ENCODE measurements at places on chromosomes 6 and 20.

GRCh38 chr6:158661156-158661685 is 11.4 kb downstream of the SYTL3 start:
- no peak for DNase-seq

DNA sequence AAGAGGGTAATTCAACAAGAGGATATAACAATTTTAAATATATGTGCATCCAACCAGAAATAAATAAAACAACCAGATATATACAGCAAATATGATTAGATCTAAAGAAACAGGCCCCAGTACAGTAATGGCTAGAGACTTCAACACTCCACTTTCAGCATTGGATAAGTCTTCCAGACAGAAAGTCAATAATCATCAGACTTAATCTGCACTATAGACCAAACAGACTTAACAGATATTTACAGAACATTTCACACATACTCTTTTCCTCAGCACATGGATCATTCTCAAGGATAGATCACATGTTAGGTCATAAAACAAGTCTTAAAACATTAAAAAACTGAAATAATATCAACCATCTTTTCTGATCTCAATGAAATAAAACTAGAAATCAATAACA is 62.7 kb upstream of the MTRF1L start:
- no peak for DNase-seq

DNA sequence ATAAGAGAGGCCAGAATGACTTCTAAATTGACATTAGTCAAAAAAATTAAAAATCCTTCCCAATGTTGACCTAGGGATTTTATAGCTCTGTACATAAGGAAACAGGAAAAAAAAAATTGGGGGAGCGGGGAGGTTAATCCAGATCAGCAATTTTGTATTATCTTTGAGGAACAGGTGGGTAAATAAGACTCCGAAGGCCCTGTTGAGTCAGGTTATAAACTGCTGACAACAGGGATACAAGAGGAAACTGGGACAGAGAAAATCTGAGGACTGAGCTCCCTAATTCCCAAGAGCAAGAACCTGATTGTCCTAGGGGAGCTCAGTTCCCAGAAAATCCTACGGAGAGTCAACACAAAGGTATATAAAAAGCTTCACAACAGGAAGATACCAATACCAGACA is 26.8 kb upstream of the CRIP3 start:
- DNase-seq, result no peak

GRCh38 chr6:118787724-118788423 is 106.1 kb upstream of the ASF1A start:
- DNase-seq, result no peak

GRCh38 chr20:34403063-34403827 is 40.2 kb downstream of the ITCH start:
- no peak for DNase-seq

DNA sequence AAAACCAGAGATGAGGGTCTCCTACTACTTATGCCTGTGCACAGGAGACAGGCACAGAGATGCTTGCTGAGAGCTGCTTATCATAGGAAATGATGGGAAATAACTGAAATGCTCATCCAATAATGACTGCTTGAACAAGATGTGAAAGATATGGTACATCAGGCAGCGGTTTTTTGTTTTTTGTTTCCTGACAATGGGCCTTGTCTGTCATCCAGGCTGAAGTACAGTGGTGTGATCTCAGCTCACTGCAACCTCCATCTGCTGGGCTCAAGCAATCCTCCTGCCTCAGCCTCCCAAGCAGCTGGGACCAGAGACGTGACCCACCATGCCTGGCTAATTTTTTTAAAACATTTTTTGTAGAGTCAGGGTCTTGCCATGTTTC is 1.2 kb upstream of the RIPOR3 start:
- DNase-seq, result no peak

Measured in activated T-helper 1 cell treated with Interleukin-2 at 50 U/mL for 16 hours (primary cell).